ENCODE measurements at places on chromosomes 2 and 18.

- no peak for DNase-seq
Measured at GRCh38 chr18:39772155-39772919, 2182.7 kb upstream of the PIK3C3 start.

- DNase-seq, result no peak
Measured at GRCh38 chr2:62007555-62007954, 102.1 kb downstream of the COMMD1 start.

GRCh38 chr2:225793736-225794550, 394.4 kb downstream of the NYAP2 start:
- no peak for DNase-seq

DNA sequence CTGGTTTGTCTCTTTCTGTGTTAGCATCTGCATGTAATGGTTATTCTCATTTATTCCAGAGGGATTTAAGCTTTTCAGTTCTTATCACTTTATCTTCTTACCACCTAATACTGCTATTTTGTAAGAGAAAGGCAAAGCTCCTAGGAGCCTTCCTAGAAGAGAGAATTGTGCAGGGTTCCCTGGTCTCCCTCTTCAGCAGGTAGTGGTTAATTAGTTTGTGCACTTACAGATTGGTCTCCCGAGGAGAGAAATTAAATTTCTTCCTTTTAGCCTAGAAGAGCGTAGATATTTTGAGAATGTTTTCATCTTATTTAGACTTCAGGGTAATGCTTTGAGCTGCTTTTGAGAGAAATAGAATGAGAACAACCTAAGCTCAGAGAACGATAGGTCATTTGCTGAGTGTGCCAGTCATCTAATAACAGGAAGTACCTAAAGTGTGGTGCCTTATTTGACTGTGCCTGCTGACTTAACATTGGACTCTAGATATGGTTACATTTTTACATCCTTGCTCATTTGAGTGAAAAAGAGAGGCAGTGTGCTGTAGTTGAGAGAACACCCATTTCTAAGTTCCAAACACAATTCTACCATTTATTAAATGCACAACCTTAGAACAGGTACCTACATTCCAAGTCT, 651.4 kb downstream of the STK39 start:
- DNase-seq, result no peak

DNA sequence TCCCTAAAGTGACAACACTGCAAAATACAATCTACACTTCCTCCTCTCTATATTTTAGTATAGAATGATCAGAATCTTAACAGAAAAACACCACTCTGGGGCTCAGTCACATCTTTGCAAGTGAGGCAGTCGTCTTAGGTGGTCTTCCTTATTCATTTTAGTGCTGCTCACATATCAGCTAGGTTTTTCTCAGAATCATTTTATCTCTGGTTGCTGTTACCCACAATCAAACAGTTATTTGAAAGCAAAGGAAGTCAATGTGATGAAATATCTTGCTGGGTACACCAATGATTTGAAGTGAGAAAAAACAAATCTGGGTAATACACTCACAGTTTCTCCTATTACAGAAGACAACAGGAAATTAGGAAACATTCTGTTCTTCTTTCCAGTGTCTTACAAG, 275.2 kb downstream of the DSEL start:
- no peak for DNase-seq

DNA sequence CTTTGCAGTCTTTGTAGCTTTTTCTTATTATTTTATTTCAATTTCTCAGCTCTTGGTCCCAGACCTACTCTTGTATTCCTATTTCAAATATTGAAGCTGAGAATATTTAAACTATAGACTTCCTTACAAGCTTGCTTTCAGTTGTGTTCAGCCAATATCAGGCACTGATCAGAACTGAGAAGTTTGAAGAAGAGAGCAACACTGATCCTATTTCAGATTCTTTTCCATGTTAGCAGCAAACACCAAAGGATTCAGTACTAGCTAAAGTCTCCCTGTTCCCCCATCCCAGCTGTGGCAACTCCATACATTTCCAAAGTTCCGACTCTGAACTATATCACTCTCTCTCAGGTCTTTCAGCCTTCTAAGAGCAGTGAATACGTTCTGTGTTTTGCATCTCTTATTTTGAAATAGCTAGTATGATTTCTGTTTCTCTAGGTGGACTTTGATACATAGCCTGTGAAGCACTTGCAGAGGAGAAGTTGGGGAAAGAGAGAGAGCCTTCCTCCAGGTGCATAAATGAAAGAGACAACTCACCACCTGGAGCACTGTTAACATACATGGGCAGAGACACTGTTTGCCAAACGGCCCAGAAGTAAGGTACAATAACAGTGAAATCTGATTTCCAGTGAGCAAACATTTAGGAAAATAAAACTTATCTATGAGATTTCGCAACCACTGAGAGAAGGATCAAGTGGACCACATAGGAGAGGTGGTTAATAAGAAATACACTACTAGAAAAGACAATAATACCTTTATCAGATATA, 135.0 kb upstream of the ZNF804A start:
- no peak for DNase-seq

DNA sequence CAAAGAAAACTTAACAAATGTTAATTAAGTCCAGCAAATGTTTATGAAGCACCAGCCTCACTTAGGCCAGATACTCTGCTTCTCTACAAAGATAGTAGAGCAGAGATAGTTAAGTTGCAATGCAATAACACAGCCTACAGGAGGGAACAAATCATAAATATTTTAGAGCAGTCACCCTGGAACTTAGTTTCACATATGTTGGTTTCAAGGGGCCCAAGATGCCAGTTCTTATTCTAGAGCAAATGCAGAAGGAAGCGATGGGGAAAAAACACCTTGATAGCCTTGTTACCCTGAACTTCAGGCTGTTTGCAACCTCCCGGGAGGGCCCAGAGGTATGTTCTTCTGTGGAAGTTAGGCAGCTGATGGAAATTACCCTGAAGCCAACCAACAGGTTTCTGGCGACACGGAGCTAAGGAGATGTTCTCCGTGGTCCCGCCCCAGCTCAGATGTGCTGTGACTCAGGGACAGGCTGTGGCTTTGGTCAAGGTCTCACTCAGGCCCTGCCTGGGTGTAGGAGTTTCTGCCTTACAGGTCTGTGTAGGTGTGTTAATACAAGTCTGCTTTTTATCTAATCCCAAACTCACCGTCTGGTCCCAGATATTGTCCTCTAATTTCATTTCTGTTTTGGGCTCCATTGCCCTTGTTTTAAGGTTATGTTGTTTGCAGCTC, 3.8 kb downstream of the CTIF start:
- no peak for DNase-seq

DNA sequence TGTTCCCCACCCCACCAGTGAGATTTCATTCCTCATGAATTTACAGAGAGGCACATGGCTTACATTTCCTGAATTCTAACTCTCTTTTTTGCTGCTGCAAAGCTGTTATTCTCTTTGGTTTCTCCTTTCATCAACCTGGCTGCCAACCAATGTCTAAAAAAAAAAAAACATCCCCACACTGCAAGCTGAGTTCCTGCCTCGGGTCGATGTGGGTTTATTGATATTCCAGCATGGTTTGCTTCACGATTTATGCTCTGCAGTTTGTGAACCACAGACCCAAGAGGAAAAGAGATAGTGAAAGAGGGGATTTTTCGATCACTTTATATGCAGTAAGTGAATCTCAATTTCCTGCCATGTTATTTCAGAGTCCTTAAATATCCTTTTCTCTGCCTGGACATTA, 363.6 kb downstream of the LPIN1 start:
- no peak for DNase-seq

DNA sequence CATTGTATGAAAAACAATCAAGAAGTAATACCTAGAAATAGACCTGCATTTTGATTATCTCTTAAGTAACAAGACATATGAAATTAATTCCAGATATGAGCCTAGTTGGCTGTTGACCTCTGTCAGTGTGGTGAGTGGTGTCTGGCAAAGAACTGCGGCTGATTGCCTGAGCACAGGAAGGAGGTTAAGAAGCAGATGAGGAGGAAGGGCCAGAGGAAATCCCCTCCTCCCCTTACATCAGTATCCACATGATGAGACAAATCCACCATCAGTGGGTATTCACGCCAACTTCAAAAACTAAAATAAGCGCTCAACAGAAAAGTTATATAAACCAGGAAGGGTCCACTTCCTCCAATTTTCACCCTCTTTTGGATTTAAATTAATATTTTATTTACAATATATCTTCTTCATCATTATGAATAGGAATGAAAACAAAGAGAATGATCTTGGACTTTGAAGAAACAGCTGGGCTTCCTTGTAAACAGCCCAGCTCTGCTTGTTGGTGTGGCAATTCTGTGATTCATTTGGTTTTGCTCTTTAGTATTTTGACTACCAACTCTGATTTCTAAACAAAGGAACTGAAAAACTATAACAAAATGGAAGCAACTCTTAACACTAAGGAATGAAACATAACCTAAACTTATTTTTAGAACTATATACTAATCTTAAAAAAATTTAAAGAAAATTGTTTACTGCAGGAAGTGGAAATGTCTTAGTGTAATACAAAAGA, 27.3 kb downstream of the RFTN2 start:
- peak; percentile 7 for DNase-seq

DNA sequence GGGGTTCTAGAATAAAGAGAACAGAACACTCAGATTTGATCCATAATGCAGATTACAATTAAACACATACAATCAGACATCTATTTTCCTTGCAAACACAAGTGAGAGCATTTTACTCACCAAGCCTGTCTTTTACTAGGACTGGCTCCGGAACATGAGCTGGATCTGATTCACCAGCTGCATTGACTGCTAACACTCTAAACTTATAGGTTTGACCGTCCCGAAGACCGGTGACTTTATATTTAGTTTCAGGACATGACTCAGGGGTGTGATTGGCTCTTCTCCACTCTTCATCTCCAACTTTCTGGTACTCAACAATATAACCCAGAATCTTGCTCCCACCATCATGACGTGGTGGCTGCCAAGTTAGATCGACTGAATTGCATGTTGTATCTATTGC, 112.4 kb downstream of the PLEKHA3 start:
- DNase-seq, result no peak

All from hepatic stellate cell (primary cell).